ENCODE measurements at places on chromosomes 7 and 10.

DNA sequence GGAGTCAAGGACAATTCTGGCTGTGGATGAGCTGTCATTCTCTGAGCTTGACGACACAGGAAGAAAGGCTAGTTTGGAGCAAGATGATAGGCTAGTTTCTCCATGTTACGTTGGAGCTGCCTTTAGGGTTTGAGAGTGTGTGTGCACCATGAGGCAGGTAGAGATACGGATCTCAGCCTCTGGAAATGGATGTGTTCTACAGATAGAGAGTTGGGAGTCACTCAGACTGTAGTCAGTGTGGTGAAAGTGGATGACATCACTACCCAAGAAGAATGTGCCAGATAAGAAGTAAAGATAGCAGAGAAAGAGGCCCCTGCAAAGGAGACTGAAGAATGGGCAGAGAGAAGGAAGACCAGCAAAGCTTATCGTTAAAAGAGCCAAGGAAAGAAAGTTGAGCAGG is 42.4 kb downstream of the PNLIPRP3 start:
- no peak for DNase-seq

GRCh38 chr10:132471125-132471451 is 66.5 kb upstream of the INPP5A start:
- no peak for DNase-seq

DNA sequence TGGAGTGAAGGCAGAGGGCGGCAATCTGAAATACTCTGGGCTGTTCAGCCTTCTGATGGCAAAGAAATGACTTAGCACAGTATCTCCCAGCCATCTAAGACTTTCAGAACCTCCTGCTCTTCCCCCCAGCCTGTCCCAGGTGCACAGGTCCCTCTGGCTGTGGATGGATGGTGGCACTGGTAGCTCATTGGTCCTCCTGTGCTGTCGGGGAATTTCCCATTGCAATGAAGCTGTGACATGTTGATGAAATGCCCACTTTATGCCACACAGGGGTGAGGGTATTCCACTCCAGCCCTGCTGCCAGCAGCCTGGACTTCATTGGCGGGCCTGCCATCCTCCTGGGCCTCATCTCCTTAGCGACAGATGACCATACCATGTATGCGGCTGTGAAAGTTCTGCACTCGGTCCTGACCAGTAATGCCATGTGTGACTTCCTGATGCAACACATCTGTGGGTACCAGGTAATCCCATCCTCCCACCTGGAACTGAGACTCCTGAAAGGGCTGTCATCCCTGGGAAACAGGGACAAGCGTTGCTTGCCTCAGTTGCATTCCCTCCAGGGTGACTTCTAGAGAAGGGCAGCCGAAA is 105.9 kb downstream of the WDFY4 start:
- DNase-seq = no peak

- no peak for DNase-seq
Measured at GRCh38 chr7:149252378-149252777, 9.6 kb upstream of the ZNF783 start.

DNA sequence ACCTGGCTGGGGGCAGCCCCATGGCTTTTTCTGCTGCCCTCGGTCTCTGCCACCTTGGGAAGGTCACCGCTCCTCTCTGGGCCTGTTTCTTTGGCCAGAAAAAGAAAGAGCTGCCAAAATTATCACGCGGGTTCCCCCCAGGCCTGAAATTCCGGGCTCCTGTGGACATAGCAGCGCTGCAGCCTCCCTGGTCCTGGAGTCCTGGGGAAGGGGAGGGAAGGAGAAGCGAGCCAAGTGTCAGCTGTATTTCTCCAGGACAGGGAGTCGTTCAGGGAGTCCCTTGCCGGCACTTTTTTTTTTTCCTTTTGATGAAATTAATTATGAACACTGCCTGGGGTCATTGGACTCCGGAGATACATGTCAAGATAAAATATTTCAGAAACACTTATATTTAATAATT is 152.3 kb upstream of the GPR26 start:
- DNase-seq = no peak

DNA sequence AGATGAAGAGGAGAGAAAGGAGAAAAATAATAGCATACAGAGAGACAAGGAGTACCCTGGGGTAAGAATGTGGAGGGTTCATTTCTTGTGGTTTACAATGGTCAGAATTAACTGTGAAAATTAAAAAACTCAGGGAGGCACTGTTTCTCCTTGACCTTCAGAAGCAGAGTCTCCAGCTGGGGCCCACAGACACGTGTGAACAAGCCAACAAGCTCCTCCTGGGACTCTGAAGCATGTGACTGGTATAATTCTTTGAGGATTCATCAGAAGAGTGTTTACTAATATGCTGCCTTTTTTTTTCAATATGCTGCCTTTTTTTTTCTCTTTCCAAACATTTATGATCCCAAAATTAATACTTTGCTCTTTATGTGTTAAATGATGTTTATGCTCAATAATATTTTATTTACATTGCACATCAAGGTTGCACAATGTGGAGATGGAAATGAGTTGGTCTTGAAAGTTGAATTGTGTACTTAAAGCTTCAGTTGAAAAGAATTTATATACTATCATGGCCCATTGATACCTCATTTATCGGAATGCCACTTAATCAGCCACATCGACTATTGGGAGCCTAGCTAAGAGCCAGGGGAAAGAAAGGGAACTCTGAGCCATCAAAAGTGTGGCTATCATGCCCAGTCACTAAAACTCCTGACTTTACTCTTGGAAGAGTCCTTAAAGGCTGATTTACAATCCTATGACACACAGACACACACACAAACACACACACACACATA is 134.7 kb upstream of the RHOBTB1 start:
- DNase-seq = no peak

- DNase-seq = peak; percentile 53
Measured at GRCh38 chr10:80173466-80173865, 31.9 kb downstream of the ANXA11 start.

- no peak for DNase-seq
Measured at GRCh38 chr7:362402-363096, 72.6 kb downstream of the FOXL3 start.

GRCh38 chr7:148296994-148297644 is 293.4 kb upstream of the C7orf33 start:
- no peak for DNase-seq
